ENCODE measurements at places on chromosomes 7 and 10. TPM values are rescaled to one million over a fixed set of nuclear protein-coding genes. Genes with fewer than 3 reads are reported as not detected.
A peak's percentile ranks its signal among the peaks of the same experiment; 100 is the strongest.

DNA sequence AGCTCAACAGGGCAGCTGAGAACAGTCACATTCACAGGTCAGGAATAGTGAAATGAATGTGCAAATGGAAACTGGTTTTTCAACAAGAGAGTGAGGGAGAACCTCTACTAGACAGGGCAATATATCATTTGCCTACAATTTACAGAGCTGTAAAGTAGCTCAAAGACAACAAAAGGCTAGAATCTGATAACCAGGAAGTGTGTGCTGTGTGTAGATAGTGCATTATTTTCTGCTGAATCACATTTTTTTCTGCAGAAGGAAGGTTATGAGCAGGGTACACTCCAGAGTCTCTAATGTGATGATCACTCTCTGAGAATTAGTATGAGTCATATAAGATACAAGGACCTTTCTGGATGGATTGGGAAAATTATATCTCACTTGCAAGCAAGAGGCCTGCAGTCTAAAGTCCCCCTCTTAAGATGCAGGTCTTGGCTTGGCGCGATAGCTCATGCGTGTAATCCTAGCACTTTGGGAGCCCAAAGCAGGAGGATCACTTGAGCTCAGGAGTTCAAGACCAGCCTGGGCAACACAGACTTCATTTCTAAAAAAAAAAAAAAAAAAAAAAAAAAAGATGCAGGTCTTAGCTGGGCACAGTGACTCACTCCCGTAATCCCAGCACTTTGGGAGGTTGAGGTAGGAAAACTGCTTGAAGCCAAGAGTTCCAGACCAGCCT is 59.9 kb upstream of the COBL start:
- no peak for DNase-seq

GRCh38 chr7:47957156-47957555 is 8.9 kb upstream of the PKD1L1 start:
- no peak for DNase-seq

DNA sequence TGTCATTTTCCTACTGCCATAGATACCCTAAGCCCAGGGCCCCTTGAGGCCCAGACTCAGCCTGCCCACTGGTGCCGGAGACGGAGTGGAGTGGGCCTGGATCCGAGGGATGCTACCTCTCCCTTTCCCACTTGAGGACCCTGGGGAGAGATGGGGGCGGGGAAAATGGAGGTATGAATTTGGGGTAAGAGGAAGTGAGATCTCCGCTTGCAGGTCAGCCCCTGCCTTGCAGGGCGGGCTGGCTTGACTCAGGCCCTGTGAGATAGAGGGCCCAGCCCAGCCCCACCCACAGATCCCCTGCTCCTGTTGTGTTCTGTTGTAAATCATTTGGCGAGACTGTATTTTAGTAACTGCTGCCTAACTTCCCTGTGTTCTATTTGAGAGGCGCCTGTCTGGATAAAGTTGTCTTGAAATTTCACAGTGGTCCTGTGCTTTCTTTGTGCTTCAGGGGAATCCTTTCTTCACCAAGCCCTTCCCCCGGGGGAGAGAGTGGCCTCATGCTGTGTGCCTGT is 13.2 kb downstream of the YKT6 start:
- no peak for DNase-seq

DNA sequence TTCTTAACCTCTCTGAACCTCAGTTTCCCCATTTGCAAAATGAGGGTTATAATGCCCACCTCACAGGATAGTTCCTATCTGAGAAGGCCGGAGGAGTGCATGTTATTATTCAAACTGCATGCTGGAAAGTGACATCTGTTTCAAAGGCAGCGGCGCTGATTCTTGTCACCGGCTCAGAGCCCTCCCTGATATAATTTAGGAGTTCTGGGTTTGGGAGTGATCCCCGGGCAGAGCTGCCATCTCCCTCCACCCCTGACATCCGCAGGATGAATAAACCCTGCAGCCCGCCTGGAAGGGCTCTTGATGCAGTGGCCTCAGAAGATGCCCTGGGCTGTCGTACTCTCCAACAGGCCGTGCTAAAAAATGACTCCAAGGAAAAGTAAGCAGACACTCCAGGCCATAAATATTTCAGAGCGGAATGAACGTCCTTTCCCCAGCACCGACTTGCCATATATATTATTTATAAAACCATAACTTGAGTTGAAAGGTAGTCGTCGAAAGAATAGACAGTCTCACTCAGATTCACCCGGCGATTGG is 47.0 kb upstream of the MYL10 start:
- no peak for DNase-seq

DNA sequence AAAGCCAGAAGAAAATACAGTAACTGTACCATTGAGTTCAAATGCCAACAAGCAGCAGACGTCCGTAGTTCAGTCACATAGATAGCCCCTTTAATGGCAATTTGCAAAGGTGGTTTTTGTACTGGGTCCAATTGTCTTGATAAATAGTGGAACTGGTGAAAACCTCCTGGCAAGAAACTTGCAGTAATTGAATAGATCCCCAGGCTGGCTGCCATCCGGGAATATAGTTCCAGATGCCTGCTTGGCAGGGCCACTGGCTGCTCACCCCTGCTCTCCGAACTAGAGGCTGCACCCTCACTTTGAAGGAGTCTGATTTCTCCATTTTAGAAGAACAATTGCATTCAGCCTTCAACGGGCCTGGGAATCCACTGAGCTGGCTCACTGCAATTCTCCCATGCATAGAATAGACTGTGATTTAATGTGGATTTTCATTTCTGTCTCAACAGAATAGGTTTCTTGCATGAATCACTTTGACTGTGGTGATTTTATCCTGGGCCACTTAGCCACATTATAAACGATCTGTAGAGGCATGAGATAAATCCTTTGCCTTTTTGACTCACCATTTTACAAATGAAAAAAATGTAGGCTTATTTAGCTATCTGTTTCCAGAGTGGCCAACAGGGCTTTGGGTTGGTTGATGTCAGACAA is 35.9 kb upstream of the ELMO1 start:
- no peak for DNase-seq

DNA sequence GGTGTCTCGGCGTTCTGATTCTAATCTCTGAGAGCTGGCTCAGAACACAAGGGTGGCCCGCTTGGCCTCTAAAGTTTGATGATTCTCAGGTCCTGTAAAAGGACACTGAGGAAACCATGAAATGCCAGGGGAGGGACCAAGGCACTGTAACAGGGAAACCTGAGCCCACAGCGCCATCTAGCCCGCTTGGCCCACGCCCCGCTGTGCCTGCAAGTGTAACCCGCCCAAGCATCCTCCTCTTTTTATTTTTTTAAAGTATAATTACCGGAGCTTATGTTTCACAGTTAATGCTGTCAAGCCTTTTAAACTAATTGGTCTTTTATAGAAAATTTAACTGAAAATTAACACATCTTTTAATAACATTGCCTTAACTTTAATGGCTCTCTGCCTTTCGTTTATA is 734.7 kb downstream of the KCNMA1 start:
- peak; percentile 70 for DNase-seq

DNA sequence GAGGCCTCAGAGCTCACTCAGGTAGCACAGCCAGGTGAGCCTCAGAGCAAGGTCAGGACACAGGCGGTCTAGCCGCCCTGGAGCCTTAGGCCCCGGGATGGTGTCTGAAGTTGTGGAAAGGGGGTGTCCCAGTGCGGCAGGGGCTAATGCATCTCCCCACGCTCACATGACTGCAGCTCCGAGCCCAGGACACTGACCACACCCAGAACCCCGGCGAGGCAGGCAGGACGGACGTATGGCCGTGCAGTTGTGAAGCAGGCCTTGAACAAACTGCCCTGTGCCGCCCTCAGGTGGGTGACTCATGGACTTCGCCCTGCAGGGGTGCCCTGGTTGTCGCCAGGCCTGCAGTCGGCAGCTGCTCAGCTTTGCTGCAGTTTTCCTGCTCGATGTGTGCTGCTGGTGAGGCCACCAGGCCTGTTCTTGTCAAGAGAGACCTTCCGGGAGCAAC is 5.0 kb upstream of the PRKAR1B start:
- peak; percentile 75 for DNase-seq

DNA sequence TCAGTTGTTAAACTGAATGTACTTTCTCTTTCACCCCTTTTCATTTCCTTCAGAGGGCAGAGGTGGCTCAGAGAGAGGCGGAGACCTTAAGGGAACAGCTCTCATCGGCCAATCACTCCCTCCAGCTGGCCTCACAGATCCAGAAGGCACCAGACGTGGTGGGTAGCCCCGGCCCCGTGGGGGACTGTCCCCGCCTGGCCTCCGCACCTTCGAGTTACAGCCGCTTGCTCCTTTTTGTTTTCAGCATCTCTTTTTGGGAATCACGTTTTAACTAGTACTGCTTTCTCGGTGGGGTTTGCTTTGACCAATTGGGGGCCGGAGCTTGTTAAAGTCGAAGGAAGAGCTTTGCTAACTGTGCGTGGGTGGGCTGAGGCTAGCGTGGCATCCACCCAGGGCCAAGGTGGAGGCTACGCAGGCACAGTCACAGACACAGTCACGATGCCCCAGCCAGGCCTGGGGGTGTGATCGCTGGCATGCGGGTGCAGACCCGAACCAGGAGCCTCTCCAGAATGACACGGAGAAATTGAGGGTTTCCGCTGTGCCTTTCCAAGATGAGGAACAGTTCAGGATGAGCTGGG is 116.2 kb upstream of the SH2B2 start:
- no peak for DNase-seq

GRCh38 chr10:96656198-96656577 is 64.1 kb downstream of the PIK3AP1 start:
- no peak for DNase-seq

- DNase-seq, result no peak
Measured at GRCh38 chr10:30447125-30447799, 13.3 kb downstream of the MAP3K8 start.

- DNase-seq, result no peak
Measured at GRCh38 chr10:64113792-64114191, 592.6 kb downstream of the REEP3 start.

- DNase-seq, result no peak
Measured at GRCh38 chr7:52764492-52765169, 270.8 kb upstream of the POM121L12 start.

- DNase-seq, result no peak
Measured at GRCh38 chr7:22444181-22444971, 55.6 kb downstream of the STEAP1B start.

DNA sequence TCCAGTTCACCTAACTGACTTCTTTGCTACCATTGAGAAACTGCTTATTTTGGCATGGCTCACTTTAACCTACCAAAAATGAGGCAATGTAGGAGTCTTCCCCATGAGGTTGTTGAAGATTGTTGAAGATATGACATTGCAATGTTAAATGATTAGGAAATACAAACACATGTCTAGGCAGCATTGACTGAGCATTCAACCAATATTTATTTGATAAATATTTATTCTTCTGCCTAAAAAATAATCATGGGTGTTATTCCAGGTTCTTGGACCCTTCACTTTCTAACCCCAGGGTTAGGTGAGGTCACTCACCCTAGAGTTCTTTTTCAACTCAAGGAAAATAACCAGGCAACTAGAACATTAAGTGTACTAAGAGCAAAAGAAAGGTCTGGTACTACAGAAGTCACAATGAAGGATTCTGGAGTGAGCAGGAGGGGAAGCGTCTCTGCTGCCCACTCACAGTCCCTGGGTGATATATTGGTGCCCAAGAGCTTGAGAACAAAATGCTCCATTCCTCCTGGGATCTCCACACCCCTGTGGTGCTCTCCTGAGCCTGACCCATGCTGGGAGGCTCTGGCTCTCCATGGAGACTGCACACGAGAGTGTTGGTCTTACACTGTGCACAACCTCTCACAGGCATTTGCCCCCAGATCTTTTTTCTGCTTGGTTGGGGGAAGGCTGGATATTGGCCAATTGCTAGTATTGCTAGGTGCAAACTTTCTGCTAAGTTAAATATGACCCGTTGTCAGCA is 123.4 kb downstream of the SPAG6 start:
- no peak for DNase-seq

DNA sequence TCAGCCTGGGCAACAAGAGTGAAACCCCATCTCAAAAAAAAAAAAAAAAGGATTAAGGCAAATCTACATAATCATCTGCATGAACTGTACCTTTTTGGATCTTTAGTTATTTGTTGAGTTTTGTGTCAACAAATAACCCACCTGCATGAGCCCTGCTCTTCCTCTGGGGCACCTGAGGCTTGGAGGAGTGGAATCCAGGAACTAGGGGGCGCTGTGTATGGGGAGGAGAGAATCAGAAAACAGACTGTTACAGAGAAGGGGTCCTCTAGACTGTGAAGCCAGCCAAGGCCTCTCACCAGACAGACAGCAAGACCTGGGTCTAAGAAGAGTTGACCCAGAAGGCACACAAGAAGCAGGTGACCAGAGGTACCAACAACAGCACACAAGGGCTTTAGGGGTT is 682.8 kb upstream of the NRP1 start:
- no peak for DNase-seq

GRCh38 chr10:10125676-10126075 is 892.0 kb upstream of the CELF2 start:
- no peak for DNase-seq

DNA sequence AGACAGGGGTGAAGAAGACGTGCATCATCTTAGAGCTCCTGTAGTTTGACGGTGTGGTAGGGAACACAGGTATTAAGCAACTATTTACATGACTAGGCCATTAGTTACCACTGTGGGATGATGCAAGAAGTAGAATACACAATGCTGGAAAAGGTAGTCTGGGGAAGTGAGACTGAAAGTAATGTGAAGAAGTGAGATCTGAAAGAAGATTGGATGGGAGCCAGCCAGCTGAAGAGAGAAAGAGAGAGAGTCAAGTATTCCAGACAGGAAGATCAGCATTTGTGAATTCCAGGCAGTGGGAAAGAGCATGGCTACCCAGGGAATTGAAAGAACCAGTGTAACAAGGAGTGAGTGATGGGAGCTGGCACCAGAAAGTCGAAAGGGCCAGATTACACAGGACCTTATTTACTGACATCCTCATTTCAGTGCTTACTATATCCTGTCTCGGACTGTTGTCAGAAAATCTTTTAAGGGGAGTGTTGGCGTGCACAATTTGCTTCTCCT is 4.0 kb upstream of the CFAP58 start:
- DNase-seq, result no peak

Gene INHBA
- total RNA-seq, result 0.89 TPM

Gene CFTR
- 0.87 TPM for total RNA-seq

Gene CCDC146
- total RNA-seq, result 11.0 TPM

Gene KLF14
- 0.08 TPM for total RNA-seq

Gene MSMB
- total RNA-seq, result not detected

Gene UBE2H
- total RNA-seq, result 103 TPM

Gene GALNT17
- total RNA-seq, result 78.1 TPM

Gene HOXA13
- not detected for total RNA-seq

Gene PON1
- not detected for total RNA-seq

Gene HPSE2
- 0.14 TPM for total RNA-seq

Gene HTR5A
- not detected for total RNA-seq

Gene SPDYE5
- not detected for total RNA-seq

Gene ZNF735
- total RNA-seq, result not detected

Data from Right ventricle myocardium inferior (tissue), 1 donor.